ENCODE measurements at places on chromosomes 3 and 15. TPM values are rescaled to one million over a fixed set of nuclear protein-coding genes. Genes with fewer than 3 reads are reported as not detected.
A peak's percentile ranks its signal among the peaks of the same experiment; 100 is the strongest.

Gene INSYN1
- total RNA-seq, result 13.1 TPM

Gene IRAK2
- 1.5 TPM for total RNA-seq

Gene SLC12A1
- 1.0 TPM for total RNA-seq

Gene FAM240A
- total RNA-seq, result not detected

Gene GCSAM
- not detected for total RNA-seq

Gene CAND2
- total RNA-seq, result 8.7 TPM

Gene SLC22A13
- 0.54 TPM for total RNA-seq

Gene PYGO1
- 1.1 TPM for total RNA-seq

Gene SLCO2A1
- 1.1 TPM for total RNA-seq

DNA sequence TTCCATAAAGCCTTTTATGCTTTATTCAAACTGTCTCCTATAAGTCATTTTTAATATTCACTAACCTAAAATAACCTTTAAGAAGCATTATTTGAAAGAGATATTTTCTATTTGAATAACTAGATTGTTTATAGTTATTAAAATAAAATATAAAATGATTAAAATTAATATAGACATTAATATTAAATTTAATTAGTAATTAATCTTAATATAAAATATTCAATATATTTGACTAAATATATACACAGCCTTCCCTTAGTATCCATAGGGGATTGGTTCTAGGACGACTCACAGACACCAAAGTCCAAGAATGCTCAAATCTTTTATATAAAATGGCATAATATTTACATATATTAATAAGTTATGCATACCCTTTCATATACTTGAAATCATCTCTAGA lies 1014.1 kb downstream of the TBL1XR1 start:
- DNase-seq, result no peak
- no peaks in the 10 kb centered on the region for H3K36me3 ChIP-seq
- no peaks in the 10 kb centered on the region for H3K4me1 ChIP-seq

DNA sequence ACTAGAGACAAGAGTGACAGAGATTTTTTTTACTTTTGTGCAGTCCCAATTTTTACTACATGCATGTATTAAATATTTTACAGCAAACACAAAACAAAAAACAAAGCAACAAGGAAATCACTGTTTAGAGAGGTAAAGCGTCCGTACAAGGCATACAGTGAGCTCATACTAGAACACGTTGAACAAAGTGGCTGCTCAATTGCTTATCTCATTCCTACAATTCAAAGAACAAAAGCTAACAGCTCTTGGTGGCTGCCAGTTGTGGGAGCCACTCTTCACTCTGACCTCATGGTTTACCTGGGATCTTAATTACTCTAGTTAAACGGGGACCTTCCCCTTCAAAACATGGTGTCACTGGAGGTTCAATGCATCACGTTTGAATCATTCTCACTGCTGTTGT lies 7.6 kb upstream of the ARHGEF26 start:
- H3K4me3 ChIP-seq, result no peak overlapping the region
- H3K36me3 ChIP-seq, result no peaks in the 10 kb centered on the region
- no peaks in the 10 kb centered on the region for H3K27me3 ChIP-seq
- H3K27ac ChIP-seq, result no peak overlapping the region
- H3K4me1 ChIP-seq, result no peaks in the 10 kb centered on the region
- no peak for DNase-seq

GRCh38 chr3:142839831-142840230 lies 49.1 kb downstream of the PCOLCE2 start:
- no peak overlapping the region for H3K4me3 ChIP-seq
- H3K4me1 ChIP-seq, result no peaks in the 10 kb centered on the region
- H3K27ac ChIP-seq, result no peak overlapping the region
- H3K36me3 ChIP-seq, result no peaks in the 10 kb centered on the region
- H3K27me3 ChIP-seq, result no peaks in the 10 kb centered on the region
- no peak for DNase-seq

DNA sequence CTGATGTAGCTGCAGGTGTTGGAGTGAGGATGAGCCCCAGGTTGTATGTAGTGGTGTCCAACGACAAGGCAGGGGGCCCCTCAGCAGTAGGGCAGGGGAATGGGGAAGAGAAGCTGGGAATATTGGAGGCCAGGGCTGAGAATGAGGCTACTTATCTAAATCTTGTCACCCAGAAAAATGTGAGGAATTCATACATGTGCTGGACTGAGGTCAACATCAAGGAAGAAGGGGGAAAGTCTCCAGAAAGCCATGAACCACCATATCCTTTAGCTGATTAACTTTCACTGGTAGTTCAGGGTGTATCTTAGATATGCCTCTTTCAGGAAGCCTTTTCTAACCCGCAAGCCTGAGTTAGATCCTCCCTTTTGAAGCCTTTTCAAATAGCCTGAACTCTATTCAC lies 22.6 kb upstream of the FSTL1 start:
- no peak overlapping the region for H3K27ac ChIP-seq
- DNase-seq, result no peak
- peaks cover 32% of the 10 kb centered on the region for H3K4me1 ChIP-seq

DNA sequence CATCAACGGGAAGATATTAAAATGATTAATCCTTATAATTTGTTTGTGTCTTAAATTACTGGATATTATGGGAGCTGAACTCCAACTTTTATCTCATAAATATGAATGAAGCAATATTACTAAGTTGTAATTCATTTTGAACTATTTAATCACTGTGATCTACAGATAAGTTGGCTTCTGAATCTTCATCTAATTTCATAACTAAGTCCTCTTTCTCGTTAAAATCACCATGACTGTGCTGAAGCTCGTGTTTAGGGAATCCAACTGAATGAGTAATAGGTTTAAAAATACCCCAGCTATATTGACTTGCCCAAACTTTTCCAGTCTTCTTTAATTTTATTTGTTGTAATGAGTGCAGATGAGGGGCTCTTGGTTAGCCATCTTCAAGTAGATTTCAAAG lies 14.1 kb downstream of the MDFIC2 start:
- no peaks in the 10 kb centered on the region for H3K4me1 ChIP-seq
- no peak overlapping the region for H3K27ac ChIP-seq
- H3K4me3 ChIP-seq, result no peak overlapping the region
- H3K27me3 ChIP-seq, result no peaks in the 10 kb centered on the region

DNA sequence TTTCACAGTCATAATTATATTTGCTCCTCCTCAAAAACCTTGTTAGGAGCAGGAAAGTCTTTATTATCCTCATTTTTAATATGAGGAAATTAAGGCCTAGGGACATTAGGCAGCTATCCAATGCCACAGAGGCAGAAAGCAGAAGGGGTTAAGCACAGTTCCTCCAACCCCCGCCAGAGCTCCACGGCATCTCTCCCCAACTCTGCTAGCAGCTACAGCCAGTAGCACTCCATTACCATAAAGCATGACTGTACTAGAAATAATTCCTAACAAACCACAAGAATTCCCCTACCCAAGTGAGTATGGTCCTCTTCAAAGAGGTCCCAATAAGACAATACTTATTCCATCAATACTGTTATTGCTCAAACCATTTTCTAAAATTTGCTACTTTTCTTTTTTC lies 9.8 kb downstream of the HEG1 start:
- H3K4me3 ChIP-seq, result no peak overlapping the region
- DNase-seq, result no peak
- no peaks in the 10 kb centered on the region for H3K27me3 ChIP-seq
- H3K27ac ChIP-seq, result no peak overlapping the region

DNA sequence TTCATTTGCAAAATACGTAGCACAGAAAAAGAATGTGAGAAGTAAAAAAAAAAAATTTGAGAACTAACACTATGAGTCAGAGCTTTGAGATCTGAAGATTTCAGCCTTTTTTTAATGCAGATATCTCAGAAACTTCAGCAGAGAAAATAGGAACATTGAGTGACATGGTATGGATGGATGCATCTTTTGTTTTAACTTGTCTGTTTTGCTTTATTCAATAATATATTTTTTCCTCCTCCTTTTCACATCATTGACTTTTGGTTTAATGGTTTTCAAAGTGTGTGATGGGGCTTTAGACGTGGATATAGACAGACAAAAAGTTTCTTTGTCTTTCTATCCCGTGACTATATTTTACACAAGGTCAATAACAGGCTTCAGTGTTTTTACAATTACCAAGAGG lies 426.7 kb upstream of the FRG2C start:
- DNase-seq, result no peak
- H3K27ac ChIP-seq, result no peak overlapping the region
- H3K4me3 ChIP-seq, result no peak overlapping the region
- no peaks in the 10 kb centered on the region for H3K36me3 ChIP-seq
- H3K4me1 ChIP-seq, result no peaks in the 10 kb centered on the region

GRCh38 chr15:31051496-31052080 lies 49.9 kb downstream of the TRPM1 start:
- no peak for DNase-seq
- 0 out of 2 replicates have a peak, but pooled peaks cover 2% of the 10 kb centered on the region for H3K4me1 ChIP-seq
- H3K36me3 ChIP-seq, result no peaks in the 10 kb centered on the region
- no peak overlapping the region for H3K4me3 ChIP-seq
- H3K27me3 ChIP-seq, result no peaks in the 10 kb centered on the region
- H3K27ac ChIP-seq, result no peak overlapping the region

GRCh38 chr3:67947808-67948508 lies 293.5 kb upstream of the SUCLG2 start:
- no peak overlapping the region for H3K27ac ChIP-seq
- peaks cover 6% of the 10 kb centered on the region for H3K4me1 ChIP-seq
- DNase-seq, result peak; percentile 48

DNA sequence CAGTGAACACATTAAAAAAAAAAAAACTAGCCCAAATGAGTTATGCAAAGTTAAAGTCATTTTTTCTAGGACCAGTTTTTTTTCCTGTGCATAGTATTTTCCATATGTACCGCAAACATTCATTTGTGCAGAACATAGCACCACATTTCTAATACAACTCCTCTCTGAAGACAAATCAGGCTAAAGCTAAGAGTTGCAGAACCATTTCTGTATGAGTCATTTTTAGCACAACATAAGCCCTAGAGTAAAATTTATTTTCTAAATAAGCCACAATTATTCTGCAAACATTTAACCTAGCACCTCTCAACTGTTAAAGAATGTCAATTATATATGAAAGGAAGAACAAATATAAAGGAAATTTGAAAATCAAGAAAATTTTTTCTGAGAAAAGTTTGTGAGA lies 375.8 kb downstream of the TIGIT start:
- no peak overlapping the region for H3K27ac ChIP-seq
- no peaks in the 10 kb centered on the region for H3K27me3 ChIP-seq
- H3K36me3 ChIP-seq, result no peaks in the 10 kb centered on the region
- no peak for DNase-seq

GRCh38 chr15:42270551-42270950 lies 2.5 kb upstream of the GANC start:
- H3K4me3 ChIP-seq, result no peak overlapping the region
- no peaks in the 10 kb centered on the region for H3K27me3 ChIP-seq
- no peaks in the 10 kb centered on the region for H3K36me3 ChIP-seq

DNA sequence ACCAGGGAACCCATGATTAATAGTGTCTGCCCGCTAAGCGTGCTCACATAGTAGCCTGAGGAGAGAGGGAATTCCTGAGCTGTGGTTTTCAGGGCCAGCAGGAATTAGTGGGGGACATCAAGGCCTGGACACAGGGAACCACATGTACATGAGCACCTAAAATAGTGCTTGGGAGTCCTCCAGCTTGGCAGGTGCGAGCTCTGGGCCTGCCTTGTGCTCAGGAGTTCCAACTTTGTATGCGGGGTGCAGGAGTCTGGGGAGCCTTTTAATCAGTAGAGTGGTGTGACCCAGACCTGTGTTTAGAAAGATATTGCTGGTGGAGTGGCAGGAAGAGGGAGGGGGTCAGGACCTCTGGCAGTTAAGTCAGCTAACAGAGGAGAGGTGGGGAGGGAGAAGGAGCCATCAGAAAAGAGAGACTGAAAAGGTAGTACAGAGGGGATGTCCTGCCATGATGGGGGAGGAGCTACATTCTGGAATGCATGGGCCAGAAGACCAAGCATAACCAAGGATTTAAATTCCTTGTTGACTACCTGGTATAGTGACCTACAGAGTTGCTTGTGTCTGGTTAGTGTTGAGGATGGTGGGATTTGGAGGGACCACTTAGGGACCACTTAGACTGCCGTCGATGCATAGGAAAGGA lies 1.9 kb downstream of the DAG1 start:
- peaks cover 19% of the 10 kb centered on the region for H3K4me1 ChIP-seq
- no peaks in the 10 kb centered on the region for H3K27me3 ChIP-seq
- no peaks in the 10 kb centered on the region for H3K36me3 ChIP-seq
- no peak for DNase-seq
- peak overlapping the region; percentile 74 for H3K4me3 ChIP-seq

DNA sequence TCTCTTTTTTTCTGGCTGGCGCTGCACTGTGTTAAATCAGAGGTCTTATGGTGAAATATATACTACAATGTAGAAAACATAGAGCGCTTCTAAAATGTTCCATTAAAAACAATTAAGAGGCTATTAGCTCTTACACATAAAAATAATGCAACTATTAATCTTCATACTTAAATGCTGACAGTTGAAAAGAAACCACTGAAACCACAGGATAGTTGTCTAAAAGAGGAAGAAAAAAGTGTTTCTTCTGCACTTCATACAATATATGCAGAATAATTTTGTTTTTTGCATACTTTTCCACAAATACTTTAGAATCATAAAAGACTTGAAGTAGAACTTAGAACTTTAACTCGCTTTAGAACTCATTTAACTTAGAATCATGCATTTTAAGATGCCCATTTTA lies 170.5 kb downstream of the PYDC2 start:
- no peak overlapping the region for H3K27ac ChIP-seq
- no peak for DNase-seq
- no peaks in the 10 kb centered on the region for H3K27me3 ChIP-seq
- H3K36me3 ChIP-seq, result no peaks in the 10 kb centered on the region

DNA sequence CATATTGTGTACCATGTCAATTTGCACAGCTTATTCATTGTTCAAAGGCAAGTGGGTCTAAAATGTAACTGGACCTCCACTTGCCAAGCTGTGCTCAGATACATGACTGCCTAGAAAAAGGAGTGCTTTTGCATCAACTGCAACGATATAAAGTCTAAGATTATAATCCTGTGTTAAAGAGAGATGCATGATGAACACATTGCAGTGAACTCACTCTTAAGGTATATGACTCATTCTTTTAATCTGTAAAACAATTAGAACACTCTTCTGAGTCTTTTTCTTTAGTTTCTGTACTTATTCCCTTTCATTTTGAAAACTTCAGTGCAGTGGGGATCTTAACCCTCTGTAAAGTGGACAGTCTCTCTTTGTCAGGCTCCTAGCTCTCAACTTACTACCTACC lies 982.8 kb downstream of the ROBO1 start:
- H3K36me3 ChIP-seq, result no peaks in the 10 kb centered on the region
- no peaks in the 10 kb centered on the region for H3K4me1 ChIP-seq
- no peak overlapping the region for H3K27ac ChIP-seq

GRCh38 chr3:8069471-8069870 lies 432.2 kb upstream of the LMCD1 start:
- H3K4me3 ChIP-seq, result no peak overlapping the region
- H3K4me1 ChIP-seq, result no peaks in the 10 kb centered on the region
- H3K27ac ChIP-seq, result no peak overlapping the region
- H3K27me3 ChIP-seq, result no peaks in the 10 kb centered on the region
- no peaks in the 10 kb centered on the region for H3K36me3 ChIP-seq

GRCh38 chr3:4351164-4351855 lies 48.1 kb downstream of the SETMAR start:
- DNase-seq, result no peak
- no peaks in the 10 kb centered on the region for H3K4me1 ChIP-seq
- H3K36me3 ChIP-seq, result no peaks in the 10 kb centered on the region
- no peaks in the 10 kb centered on the region for H3K27me3 ChIP-seq

Measured in H1 (cell line).